LHCN-M2 (cell line): ENCODE measurements at places on chromosomes 3 and 15. TPM values are rescaled to one million over a fixed set of nuclear protein-coding genes. Genes with fewer than 3 reads are reported as not detected.

Gene TNNC1
- total RNA-seq: 1.5 and 8.2 TPM in 2 replicates

Gene ADGRG7
- not detected in 2 replicates for total RNA-seq

Gene OIP5
- 17.3 and 19.5 TPM in 2 replicates for total RNA-seq

Gene GP5
- total RNA-seq: 0.06 TPM in 2 replicates

Gene NSUN3
- total RNA-seq: 8.5 and 9.0 TPM in 2 replicates

Gene PTH1R
- 1.2 and 1.3 TPM in 2 replicates for total RNA-seq

Gene TMEM207
- not detected in 2 replicates for total RNA-seq
